NCI-H1105 (cell line): ENCODE measurements at places on chromosomes 5 and 9.

DNA sequence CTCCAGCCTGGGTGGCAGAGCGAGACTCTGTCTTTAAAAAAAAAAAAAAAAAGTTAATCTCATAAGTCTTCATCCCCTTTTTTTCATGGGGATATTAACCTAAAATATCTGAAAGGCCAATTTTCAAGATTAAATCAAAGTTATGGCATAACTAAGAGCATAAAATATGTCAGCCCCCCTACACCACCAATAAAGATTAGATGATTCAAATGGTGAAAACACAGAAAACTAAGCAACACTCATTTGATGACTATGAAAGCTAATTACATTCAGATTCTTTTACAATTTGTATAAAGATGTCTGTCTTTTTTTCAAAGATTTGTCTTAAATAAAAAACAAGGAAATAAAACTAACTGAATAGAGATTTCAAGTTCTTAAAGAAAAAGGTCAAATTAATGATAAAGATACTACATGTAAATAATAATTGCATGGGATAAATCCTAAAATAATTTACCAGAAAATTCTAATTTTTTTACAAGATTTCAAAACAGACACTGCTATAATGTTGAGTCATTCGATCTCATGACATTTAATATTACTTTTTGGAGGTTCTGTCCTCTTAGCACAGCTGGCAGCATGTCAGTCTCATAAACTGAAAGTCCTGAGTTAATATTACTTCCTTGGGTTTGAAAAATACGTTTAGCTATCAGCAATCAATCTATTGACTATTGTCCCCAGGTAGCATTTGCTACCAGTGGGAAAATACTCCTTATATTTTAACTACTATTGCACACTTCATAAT, 112.9 kb downstream of the KIAA0825 start:
- no peak for DNase-seq

- no peak for DNase-seq
Measured at GRCh38 chr9:110908894-110909293, 129.4 kb downstream of the LPAR1 start.

DNA sequence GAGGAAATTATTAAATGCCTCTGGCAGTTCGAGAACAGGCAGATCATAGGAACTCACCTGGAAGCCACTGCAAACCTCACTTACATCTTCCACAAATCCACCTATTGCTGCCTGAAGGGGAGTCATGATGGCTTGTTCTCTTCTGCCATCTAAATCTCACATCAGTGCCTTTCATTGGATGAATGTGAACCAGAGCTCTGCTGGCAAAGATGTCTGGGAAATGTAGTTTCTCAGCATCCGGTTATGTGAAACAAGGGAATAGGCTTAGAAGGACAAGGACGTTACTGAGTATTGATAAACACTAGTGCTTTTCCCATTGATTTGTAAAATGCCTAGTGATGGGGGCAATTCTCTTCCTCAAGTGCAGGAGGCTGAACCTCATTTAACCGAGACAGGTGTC, 483.3 kb downstream of the ARHGEF28 start:
- no peak for DNase-seq

DNA sequence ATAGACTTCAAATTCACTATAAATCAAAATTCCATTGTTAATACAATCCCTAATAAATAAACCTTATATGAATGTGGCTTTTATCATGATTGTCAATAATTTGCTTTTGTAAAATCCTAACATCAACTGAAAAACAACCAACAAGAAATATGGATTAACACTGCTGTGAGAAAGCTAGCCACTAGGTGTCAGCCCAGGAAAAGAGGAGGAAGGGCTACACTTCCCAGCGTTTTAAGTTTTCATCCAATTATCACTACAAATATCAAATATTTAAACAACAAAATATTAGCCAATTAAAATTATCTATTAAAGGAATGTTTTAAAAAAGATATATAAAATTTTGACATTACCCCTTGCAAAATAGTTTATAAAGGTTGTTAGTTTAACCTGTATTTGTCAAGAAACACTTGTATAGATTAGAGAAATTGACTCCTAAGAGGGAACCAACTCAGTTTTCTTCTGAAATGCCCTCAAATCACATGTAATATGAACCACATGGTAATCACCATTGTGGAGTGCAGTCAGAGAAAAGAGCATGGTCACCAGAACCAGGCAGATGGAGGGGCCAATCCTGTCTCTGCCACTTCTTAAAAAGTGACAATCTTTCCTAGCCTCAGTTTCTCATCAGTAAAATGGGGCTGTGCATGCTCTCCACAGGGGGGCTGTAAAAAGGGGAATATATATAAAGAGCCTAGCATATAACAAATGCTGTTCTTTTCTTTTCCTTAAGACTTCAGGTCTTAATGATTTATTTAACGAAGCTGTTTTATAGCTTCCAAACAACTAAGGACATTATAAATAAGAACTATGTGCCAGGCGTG, 188.2 kb downstream of the CRB2 start:
- DNase-seq: peak; percentile 15

- peak; percentile 22 for DNase-seq
Measured at GRCh38 chr5:149581192-149581861, at the start of gene ARHGEF37. ARHGEF37 (plus strand) TSS chr5:149581498; CDS start chr5:149597770, 16,272 bp downstream.

- no peak for DNase-seq
Measured at GRCh38 chr9:93709600-93710369, 133.4 kb downstream of the PHF2 start.

DNA sequence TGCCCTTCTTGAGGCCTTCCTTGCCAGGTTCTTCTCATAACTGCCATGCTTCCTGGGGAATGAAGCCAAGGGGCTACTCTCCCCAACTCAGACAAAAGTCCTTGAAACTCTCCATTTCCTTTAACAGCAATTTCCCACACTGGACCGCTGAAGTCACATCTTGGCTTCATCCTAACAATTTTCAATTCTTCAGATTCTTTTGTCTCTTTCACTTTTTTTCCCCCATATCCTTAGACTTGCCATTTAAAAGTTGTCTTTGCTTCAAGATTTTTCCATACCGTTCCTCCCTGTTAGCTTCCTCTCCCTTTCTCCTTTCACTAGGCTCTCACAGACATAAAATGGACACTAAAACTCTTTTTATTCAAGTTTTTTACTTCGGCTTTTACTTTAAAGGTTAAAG, 93.1 kb upstream of the ITGA1 start:
- no peak for DNase-seq

- DNase-seq: no peak
Measured at GRCh38 chr9:106322706-106323245, 540.2 kb upstream of the ZNF462 start.

GRCh38 chr9:110183208-110184145, 24.5 kb downstream of the C9orf152 start:
- peak; percentile 24 for DNase-seq

DNA sequence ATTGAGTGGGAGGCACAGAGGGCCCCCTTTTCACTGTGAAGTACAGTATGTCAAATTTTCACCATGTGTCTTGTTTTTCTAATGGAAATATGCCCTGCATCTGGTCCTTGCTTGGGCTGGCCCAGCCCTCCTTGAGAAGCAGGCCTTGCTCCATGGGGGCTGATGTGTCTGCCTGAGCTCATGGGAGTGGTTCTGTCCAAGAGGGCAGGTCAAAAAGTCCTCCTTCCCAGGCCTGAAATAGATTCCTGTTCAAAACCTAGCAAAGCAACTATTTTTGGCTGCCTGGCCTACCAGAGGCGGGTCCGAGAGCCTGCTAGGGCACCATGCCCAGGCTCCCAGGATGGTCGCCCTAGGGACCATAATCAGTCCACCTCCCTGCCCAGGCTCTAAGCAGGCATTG, 40.5 kb upstream of the NEURL1B start:
- no peak for DNase-seq

GRCh38 chr5:172573986-172574870, 66.8 kb upstream of the NEURL1B start:
- no peak for DNase-seq

GRCh38 chr5:118952992-118953651, 35.2 kb downstream of the DTWD2 start:
- DNase-seq: no peak

- DNase-seq: no peak
Measured at GRCh38 chr5:57097526-57097925, 76.3 kb upstream of the GPBP1 start.

DNA sequence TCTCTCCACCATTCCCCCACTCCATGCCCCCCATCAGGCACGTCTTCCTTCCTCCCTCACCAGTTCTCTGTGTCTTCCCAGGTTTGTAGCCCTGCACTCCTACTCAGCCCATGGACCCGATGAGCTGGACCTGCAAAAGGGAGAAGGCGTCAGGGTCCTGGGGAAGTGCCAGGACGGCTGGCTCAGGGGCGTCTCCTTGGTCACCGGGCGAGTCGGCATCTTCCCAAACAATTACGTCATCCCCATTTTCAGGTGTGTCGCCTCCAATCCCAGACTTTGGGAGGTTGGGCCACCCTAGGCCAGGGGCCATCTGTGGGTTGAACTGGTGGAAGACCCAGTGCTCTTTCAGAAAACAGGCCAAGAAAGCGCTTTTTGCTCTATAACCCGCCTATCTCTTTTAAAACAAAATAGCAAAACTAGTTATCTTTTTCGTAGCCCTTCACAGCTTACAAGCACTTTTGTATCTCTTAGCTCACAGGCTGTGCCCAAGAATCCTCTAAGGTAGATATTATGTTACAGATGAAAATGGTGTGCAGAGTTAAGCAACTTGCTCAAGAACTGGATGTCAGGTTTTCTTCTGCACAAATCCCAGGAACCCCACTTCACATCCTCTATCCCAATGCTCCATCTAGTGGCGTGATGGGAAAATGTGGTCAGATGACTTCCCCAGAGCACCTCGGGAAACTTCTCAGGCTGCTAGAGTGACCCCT, 56.2 kb downstream of the PLAC8L1 start:
- DNase-seq: peak; percentile 24

DNA sequence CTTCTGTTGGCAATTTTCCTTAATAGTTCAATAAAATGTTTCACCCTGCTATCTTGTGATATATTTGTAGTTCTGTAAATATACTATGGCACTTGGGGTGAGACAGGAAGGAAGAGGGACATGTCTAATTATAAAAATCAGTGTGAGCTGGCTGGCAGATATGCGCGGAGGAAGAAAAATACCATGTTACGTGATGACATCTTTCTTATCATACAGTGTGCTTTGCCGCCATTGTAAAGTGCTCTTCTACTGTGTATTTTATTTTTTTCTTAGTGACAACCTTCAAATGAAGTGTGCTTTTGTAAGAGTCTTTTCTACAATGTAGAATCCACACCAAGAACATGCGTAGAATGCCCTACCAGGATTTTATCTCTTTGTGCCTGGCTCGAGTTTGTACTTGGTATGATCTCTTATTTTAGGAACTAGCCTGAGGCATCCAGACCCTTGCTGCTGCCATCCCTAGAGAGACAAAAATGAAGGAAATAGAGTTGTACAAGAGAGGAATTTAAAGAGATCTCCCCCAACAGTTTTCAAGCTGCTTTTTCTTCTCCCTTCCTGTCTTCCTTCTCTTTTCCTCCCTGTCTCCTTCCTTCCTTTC, 46.7 kb upstream of the RIOK2 start:
- no peak for DNase-seq

DNA sequence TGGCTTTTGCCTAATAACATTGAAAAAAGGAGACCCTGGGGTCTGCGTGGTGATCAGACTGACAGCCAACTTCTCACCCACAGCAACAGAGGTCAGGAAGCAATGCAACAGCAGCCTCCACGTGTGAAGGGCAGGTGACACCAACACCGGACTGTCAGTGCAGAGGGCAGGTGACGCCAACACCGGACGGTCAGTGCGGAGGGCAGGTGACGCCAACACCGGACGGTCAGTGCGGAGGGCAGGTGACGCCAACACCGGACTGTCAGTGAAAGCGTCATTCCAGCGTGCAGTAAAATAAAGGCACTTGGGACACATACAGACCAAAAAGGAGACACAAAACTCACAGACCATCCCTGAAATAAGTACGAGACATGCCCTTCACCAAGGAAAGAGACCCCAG, 37.2 kb upstream of the CEP72 start:
- no peak for DNase-seq

- no peak for DNase-seq
Measured at GRCh38 chr9:20398536-20399338, 223.6 kb downstream of the MLLT3 start.

GRCh38 chr5:68740226-68740910, 353.4 kb upstream of the SLC30A5 start:
- no peak for DNase-seq

GRCh38 chr5:142663246-142663645, 22.6 kb downstream of the FGF1 start:
- DNase-seq: no peak

DNA sequence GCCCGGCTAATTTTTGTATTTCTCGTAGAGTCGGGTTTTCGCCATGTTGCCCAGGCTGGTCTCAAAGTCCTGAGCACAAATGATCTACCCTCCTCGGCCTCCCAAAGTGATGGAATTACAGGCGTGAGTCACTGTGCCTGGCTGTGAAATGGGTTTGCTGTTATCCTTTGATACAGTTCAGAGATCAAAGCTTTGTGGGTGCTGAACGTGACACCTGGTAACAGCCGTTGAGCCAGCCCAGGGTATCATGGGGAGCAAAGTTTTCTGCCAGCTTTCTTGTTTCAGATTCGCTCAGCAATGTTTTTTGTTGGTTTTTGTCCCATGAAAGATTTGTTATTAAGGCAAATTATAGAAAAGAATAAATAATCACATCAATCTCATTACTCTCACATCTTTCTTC, 68.9 kb upstream of the LPAR1 start:
- no peak for DNase-seq

- no peak for DNase-seq
Measured at GRCh38 chr5:6222899-6223298, 155.4 kb downstream of the MED10 start.

DNA sequence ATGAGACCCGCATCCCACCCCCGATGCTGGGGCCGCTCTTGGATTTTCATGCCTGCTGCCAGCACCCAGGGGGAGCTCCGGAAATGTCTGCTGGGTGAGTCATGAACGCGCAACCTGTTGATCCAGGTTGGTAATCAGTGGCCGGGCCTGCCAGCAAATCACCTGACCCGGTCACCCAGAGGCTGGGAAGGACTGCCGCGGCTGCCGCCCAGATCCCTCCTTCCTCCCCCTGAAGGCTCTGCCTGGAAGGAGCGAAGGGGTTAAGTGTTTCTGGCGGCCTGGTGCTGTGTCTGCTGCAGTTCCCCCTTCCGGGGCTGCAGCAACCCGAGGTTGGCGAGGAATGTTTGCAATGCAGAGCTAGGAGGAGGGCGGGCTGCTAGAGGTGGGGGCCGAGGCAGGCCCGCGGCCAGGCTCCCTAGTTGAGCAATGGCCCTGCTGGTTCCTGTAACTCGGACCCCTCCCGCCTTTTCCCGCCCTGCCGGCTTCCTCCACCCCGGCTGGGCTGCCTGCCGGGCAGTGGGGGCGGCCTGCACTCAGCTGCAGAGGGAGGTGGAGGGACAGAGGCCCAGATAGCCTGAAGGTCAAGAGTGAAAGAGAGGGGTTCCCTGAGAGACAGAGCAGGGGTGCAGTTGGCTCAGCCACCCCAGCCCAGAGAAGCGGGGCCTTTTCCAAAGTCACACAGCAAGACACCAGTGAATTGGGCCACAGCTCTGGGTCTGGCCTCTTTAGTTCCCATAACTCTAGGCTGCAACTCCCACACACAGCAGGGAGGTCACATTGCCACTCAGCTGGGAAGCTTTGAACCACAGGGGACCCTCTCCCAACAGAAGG, 156.3 kb upstream of the IER5L start:
- DNase-seq: no peak
